Pons (tissue), 1 donor: ENCODE measurements at places on chromosomes 5 and 9.
A peak's percentile ranks its signal among the peaks of the same experiment; 100 is the strongest.

DNA sequence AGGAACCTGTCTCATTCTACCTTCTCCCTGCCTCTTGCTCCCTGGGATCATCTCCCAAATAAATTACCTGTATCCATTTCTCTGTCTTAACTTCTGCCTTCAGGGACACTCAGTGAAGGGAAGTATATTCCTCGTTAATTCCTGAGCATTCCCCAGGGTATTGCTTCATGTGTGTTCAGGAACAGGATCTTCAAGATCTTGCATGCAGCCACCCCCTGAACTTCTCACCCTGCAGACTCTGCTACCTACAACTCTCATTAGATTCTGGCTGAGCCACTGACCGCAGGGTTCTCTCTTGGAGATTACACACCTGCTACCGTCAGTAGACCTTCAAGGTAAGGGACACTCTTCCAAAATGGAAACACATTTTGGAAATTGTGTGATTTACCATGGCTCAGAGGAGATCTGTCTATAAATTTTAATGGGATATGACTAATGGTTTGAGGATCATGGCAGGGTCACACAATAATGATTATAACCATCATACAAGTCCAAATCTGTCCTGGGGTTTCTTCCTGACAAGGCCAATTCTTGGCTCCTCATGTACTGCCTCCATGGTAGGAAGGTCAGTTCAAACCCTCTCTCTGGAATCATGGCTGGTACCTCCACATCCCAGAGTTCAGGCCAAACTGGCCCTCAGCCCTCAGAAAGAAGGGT is 38.9 kb upstream of the UGCG start:
- DNase-seq, result no peak

GRCh38 chr5:58410441-58410840 is 49.4 kb downstream of the PLK2 start:
- peak; percentile 6 for DNase-seq

GRCh38 chr9:36716496-36716895 is 143.8 kb downstream of the MELK start:
- no peak for DNase-seq

DNA sequence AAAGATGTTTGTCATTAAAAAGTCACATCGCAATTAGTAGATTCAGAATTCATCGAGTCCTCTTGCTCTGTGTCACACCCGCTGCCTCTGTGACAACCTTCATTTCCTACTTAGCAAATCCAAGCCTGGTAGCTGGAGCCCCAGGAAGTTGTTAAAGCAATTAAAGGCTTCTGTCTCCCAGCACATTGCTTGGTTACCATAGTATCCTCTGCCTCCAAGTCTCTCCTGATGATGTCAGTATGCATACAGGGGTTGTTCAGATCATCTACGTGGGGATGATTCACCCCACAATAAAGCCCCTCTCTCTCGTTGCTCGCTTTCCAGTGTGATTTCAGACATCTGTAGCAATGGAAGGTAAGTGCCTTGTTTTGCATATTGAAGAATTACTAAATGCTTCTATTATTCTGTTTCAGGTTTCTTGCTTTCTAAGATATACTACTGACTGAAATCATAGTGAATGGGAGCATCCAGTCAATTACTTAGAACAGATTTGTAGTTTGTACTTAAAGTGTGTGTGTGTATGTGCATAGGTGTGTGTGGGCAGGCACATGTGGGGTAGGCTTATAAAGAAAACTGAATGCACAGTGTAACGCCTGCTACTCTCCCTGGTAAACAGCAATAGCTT is 52.9 kb downstream of the PAM start:
- no peak for DNase-seq

DNA sequence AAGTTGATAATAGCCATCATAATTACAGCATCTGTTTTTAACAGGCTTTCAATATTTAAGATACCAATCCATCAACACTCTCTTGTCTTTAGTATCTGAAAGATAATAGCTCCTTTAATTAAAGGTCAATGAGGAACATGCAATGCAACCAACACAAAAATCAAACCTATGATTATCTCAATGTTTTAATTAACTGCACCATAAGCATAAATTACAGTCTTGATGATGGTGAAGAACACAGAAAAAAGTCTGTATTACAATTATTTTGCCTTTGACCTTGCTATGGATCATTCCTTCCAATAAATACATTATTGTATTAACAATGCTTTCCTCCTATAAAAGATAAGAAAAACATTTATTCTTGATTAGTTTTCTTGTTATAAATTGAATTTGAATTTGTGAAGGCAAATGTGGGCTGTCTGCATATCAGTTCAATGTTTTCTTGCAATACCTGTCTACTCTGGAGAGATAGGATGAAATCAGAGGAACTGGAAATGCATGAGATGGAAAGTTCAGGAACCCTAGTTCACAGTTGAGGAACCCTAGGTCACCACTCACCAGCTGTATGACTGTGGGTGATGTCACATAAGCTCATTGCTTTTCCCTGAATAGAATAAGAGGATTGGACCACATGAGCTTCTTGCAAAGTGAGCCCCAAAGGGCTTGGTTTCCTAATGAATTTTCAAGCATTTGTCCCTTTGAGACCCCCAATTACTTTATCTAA is 58.5 kb upstream of the ANXA1 start:
- no peak for DNase-seq

DNA sequence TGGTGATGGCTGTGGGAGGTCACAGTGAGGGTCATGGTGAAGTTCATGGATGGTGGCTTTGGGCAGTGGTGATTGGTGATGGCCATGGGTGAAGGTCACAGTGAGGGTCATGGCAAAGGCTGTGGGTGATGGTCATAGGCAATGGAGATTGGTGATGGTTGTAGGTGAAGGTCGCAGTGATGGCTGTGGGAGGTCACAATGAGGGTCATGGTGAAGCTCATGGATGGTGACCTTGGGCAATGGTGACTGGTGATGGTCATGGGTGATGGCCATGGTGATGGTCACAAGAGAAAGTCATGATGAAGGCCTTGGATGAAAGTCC is 115.6 kb upstream of the IRX4 start:
- DNase-seq, result no peak

GRCh38 chr9:87285183-87285850 is 212.3 kb upstream of the DAPK1 start:
- no peak for DNase-seq

DNA sequence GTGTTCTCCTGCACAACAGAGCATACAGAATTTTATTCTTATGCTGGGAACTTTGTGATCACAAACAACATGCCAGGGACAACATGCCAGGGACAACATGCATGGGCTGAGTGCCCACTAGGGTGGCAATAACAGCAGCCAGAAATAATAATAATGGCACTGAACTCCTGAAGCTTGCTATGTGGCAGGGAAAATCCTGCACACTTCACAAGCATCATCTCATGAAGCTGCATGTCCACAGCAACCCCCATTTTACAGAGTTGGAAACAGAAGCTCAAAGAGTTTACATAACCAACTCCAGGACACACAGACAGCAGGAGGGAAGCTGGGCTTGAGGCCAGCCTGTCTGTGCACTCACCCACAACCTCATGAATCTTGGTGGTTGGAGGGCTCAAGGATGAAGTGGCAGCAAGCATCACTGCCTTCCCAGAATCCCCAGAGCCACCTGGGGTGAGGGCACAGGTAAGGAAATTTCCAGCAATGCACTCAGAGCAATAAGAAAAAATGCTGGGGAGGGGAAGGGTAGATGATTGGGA is 111.4 kb downstream of the GABBR2 start:
- DNase-seq, result peak; percentile 6

DNA sequence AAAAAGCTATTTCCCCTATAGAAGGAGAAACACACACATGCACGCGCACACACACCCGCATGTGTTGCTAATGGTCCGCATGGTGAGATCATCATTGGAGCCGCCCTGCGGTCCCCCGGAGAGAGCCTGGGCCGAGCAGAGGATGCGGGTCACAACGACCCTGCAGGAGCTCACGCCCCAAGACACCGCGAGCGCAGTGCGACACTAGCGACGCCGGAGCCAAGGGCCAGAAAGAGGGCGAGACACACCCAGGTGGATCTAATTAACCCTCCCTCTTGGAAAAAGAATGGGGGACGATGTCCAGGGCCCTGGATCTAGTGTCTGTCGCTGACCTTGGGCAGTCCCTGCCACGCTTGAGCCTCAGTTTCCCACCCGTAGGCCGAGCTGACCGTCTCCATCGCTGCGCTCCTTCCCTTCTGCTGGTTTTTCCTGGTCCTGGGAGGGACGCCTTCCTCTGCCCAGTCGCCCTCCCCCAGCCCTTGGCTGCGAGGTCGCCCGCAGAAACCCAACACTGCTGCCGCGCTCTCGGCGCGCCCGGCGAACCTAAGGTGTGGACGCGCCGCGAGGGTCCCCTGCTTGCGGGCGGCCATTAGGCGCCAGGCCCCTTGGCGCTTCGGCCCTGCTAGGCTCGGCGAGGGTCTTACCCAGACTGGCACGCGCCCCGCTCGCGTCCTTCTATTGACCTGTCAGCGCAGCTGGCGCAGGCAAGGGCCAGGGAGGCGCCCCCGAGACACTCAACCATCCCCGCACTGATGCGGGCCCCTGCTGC is 47.5 kb upstream of the RNF20 start:
- DNase-seq, result peak; percentile 46

DNA sequence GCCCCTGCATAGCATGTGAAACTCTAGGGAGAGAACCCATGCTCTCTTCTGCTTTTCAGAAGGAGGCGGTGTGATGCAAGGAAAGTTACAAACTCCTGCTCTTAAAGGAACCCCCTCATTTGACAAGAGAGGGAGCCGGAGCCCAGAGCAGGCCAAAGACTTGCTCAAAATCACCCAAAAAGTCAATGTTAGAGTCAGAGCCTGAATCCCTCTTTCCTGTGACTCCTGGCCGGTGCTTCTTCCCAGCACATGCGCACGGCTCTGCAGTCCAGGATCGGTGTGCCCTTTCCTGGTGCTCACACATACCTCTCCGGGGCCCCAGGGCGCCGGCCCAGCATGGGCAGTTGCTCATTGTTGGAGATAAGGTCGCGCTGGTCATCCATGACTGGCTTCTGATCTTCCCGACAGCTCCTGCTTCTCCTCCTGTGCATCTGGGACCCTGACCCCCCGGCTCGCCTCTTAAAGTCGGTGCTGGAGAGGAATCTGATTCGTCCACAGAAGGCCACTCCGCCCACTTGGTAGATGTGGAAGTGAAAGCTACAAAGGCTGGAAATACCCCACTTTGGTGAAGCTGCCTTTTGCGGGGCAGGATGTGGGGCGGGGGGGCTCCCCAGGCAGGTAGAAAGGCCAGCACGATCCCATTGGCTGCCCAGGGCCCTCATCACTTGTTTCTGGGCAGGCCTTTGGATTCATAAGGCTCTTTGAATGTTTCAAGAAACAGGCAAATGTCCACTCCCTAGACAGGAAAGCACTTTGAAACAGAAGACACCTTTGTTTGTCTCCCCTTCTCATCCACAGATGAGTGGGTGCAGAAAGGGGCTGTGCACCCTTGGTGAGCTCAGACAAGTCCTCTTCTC is at the start of gene CD74:
TSS of gene CD74 (minus strand) at position 592 of the 857 bp plus-strand sequence. CDS start at position 431, 161 bp downstream.
- peak; percentile 92 for DNase-seq

GRCh38 chr5:83219495-83219894 is 142.1 kb downstream of the XRCC4 start:
- no peak for DNase-seq

- DNase-seq, result no peak
Observed at GRCh38 chr9:105193560-105193959, 50.9 kb upstream of the SLC44A1 start.

DNA sequence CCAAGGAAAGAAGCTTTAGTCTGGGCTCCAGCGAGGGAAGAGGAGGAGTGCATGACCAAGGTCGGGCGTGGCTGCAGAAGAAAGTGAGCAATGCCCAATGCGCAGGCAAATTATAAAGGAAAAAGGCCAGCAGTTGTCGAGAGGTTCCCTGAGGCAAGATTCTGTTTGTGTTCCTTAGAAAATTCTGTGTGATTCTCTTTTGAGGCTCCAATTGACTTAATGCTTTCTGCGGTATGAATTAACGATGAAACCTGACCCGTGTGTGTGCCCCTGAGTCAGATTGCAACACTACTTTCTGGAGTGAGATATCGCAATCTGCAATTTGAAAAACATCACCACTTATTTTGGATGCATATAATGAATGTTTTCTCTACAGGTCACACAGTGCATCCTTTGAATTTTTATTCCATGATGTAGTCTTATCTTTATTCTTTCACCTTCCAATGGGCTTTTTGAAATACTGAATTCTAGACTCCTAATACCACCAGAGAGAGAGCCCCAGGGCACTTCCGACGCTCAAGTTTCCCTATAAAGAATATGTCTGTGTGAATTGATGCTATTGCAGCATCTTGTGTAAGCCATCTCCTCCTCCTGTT is 117.9 kb upstream of the IL6ST start:
- DNase-seq, result no peak

DNA sequence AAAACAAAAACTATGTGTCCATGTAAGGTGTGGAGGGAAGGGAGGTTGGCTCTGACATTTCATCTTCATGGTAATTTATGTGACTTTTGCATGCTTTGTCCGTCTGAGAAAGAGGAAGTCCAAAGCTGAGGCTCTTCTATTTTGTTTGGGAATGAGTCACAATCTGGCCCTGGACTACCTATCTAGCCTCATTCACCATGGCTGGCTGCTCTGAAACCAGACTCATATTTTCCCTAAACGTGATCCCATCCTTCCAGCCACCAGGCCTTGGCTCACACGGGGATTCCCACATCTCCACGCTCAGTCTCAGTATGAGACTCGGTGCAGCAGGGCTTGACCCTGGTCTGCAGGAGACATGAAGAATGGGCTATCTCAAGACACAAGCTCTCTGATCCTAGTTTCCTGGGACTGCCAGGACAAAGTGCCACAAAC is 672.8 kb downstream of the ACTL7B start:
- DNase-seq, result no peak

DNA sequence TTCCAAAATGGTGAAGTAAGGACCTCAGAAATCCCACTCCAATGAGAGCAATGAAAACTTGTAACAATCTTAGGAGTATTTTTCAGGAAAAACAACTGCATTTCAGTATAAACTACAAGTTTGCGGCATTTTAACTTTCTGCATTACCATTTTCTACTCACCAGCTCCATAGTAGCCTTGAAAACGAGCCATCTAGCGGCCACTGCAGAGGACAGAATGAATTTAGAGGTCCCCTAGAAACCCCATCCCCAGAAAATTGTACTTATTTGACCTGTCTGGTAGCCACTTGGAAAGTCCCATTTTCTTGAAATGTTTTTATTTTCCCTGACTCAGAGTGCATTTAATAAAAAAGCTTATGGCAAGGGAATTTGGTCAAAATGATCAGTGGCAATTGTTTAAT is 205.4 kb upstream of the ITGA1 start:
- DNase-seq, result no peak

GRCh38 chr5:119470851-119471451 is 18.7 kb downstream of the HSD17B4 start:
- DNase-seq, result peak; percentile 75

GRCh38 chr5:128498844-128499455 is 39.1 kb downstream of the FBN2 start:
- peak; percentile 70 for DNase-seq

DNA sequence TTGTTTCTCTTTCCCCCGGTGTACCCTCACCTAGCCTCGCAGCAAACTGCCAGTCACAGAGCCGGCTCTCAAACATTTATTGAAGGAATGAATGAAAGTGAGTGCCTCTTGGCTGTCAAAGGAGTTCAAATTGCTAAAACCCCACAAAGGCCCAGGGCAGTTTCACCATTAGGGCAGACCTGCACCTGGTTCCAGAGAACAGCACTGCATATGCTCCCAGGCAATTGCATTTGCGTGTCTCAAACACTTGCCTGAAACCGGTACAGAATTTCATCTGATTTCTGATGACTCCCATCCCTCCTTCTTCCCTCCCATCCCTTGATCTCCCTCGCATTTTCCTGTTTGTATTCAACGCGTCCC is 165.6 kb upstream of the ZNF462 start:
- DNase-seq, result no peak

- DNase-seq, result no peak
Observed at GRCh38 chr9:34454571-34455065, 3.8 kb downstream of the FAM219A start.
